Stimulated activated CD4-positive, alpha-beta T cell treated with anti-CD3 and anti-CD28 coated beads, Interleukin-1b, Interleukin-23, amount 100 ng/mL, for 24 hours (primary cell): ENCODE measurements at places on chromosomes 3 and 15.

- DNase-seq, result no peak
These were observed 52.4 kb upstream of the BLM start for GRCh38 chr15:90664650-90665287.

DNA sequence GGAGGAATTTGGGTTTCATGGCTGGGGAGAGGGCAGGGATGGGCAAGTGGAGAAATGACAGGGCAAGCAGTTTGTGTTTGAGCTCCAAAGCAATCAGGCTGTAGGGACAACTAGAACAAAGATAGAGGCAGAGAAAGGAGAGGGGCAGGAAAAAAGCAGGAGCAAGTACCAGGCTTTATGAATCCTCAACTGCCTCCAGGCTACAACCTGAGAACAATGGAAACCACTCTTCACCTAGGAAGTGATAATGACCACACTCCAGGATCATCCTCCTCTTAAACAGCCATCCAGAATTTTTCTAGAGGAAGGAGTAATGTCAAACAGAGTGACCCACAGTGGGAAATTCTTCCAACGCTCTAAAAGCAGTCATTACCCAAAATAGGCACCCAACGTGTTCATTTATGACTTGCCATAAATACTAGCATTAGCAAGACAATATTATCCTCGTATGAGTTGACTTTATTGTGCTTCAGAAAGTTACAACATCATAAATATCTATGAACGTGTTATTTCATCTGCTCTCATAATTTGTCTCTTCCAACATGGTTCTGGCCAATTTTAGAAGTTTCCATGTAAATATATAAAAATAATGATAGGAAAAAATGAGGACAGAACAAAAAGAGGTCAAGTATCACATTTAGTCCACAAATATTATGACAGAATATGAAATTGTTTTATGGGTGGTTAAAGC is 50.5 kb downstream of the TNFAIP8L3 start:
- DNase-seq, result no peak

GRCh38 chr3:123884203-123884831 is at the start of gene MYLK:
Gene MYLK, minus strand, starts transcription at chr3:123884332. Its CDS starts 90,491 bp downstream, at chr3:123793841.
- no peak for DNase-seq

GRCh38 chr3:12284591-12284990 is 4.3 kb upstream of the PPARG start:
- DNase-seq, result no peak

GRCh38 chr3:15500107-15500724 is 21.3 kb downstream of the COLQ start:
- DNase-seq, result no peak

- DNase-seq, result no peak
These were observed 24.7 kb upstream of the DYNC1LI1 start for GRCh38 chr3:32595323-32595722.

- no peak for DNase-seq
These were observed 57.9 kb downstream of the PRICKLE2 start for GRCh38 chr3:64167351-64167750.

- DNase-seq, result no peak
These were observed 406.5 kb upstream of the ARHGEF26 start for GRCh38 chr3:153714588-153715290.

GRCh38 chr15:36763685-36764084 is 184.3 kb downstream of the CDIN1 start:
- DNase-seq, result no peak
